Astrocyte of the spinal cord (primary cell): ENCODE measurements at places on chromosomes 4 and X.
A peak's percentile ranks its signal among the peaks of the same experiment; 100 is the strongest.

GRCh38 chr4:3491681-3492405, 28.7 kb downstream of the DOK7 start:
- DNase-seq, result no peak

DNA sequence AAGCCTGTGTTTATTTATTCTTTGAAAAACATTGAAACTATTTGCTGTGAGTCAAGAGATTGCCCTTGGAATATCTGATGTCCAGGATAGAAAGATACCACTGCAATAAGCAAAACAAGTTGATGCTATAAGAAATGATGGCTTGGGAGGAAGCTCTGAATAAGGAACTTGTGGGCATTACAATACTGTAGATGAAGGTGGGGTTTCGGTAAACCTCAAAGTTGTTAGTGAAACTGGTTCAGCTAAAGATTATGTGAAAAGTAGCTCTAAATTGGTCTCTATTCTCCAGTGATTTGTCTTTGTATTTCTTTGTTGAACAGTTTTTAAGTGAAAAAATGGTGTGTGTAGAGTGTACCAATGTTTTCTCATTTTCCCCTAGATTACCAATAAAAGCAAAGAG, 128.7 kb downstream of the AKAP4 start:
- no peak for DNase-seq

DNA sequence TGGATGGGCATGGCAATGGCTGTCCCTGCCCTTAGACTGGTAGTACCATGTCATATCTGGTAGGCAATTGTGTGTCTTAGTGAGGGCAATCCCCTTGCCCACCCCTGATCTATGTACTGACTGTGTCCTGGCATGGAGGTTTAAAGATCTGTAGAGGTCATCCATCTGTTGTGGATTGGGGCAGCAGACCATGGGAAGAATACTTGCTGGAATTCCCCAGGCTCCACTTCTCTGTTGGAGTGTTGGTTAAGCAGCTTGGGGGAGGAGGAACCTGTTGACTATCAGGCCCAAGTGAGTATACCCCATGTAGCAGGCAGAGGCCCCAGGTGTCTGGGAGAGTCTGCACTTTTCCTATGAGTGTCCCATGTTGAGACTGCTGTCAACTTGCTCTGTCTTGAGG, 246.7 kb upstream of the DIPK2B start:
- no peak for DNase-seq

DNA sequence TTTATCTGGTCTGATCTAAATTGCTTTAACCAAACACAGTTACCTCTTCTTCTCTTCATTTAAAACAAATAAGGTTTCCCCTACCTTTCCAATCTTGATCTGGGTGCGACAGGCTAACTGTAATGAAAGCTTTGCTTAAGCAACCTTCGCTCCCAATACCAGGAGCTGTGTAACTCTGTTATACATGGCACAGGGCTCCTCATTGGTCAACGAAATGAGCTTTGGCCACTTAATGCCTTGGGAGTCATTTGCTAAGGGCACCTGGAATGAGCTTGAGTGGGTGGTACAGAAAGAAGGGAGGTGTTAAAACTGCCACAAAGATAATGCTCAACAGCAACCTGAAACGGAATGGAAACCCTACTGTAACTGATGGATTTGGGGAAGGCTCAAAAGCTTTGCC, 140.5 kb downstream of the CHRNA9 start:
- DNase-seq, result no peak

DNA sequence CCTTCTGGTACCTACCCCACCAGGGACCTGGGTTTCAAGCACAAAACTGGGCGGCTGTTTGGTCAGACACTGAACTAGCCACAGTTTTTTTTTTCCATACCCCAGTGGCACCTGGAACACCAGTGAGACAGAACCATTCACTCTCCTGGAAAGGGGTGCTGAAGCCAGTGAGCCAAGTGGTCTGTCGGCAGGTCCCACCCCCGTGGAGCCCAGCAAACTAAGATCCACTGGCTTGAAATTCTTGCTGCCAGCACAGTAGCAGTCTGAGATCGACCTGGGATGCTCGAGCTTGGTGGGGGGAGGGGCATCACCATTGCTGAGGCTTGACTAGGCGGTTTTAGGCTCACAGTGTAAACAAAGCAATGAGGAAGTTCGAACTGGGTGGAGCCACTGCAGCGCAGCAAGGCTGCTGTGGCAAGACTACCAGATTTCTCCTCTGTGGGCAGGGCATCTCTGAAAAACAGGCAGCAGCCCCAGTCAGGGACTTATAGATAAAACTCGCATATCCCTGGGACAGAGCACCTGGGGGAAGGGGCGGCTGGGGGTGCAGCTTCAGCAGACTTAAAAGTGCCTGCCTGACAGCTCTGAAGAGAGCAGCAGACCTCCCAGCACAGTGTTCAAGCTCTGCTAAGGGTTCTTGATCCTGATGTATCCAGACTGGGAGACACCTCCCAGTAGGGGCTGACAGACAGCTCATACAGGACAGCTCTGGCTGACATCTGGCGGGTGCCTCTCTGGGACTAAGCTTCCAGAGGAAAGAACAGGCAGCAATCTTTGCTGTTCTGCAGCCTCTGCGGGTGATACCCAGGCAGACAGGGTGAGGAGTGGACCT, 223.0 kb downstream of the COX18 start:
- no peak for DNase-seq

DNA sequence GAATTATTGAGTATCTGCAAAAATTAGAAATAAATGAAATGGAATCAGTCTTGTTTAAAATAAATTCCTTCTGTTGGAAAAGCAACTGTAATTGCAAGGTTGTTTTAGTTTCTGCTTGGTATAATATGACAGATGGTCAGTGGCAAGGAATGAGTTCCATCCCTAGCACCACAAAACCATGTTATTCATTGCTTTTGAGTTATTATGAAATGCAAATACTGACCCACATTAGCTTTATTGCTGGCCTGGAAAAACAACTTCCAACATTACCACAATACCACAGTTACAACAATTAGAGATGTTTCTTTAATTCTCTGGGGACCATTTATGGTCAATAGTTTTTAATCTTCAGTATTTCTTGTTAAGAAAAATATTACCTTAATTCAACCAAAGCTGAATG, 194.4 kb downstream of the TMA16 start:
- no peak for DNase-seq

GRCh38 chr4:170729236-170729635, 639.5 kb upstream of the AADAT start:
- no peak for DNase-seq

DNA sequence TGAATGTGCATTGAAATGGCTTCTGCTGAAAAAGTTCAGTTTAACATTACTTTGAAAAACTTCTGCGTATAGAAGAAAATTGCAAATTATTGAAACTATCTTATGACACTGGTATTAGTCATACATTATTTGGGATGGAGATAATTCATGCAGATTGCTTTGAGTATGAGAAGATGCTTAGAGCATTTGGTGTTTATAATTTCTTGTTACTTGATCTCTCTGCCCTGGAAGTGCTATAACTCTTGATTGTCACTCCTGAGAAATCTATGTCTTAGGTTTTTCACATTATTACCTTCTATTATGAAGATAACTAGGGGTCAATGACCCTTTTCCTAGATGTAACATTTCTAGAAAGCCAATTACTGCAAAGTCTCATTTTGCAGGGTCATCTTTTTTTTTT, 36.4 kb downstream of the TMEM131L start:
- DNase-seq, result no peak

GRCh38 chr4:1200425-1201035, 28.1 kb upstream of the SPON2 start:
- DNase-seq, result peak; percentile 81

GRCh38 chrX:96211953-96212352, 472.7 kb upstream of the DIAPH2 start:
- DNase-seq, result no peak

- DNase-seq, result peak; percentile 18
Measured at GRCh38 chr4:176545872-176546271, 226.1 kb downstream of the SPCS3 start.

DNA sequence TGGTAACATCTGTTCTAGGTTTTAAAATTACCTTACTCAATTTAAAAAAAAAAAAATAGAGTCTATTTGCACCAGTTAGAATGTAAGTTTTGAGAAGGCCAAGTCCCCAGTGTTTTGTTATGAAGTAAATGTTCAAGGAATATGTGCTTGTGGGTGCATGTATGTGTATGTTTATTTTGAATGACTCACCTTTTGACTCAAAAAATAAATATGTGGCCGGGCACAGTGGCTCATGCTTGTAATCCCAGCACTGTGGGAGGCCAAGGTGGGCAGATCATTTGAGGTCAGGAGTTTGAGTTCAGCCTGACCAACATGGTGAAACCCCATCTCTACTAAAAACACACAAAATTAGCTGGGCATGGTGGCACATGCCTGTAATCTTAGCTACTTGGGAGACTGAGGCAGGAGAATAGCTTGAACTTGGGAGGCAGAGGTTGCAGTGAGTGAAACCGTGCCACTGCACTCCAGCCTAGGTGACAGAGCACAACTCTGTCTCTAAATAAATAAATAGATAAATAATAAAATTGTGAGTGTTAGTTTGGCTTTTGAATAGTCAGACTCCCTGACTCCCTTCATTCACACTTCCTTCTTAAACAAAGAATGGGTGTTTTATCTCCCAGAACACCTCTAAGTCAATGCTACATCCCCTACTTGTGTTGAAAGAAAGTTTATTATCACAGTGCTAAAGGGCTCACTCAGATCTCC, 511.3 kb upstream of the PCDH7 start:
- DNase-seq, result peak; percentile 75

DNA sequence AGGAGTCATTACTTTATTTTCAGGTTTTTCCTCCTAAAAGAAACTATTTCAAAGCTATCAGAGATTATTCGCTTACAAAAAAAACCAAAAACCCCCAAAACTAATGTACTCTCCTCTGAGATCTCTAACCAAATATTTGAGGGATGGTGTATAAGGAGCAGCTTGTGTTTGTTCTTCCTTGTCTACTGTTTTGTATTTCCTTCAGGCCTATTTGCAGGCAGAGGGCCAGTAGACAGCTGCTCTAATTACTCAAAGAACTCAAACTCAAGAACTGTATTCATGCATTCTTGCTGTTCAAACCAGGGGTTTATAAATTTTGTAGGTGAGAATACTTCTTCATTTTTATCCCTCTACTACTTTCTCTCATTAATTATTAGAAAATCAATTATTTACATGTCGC, 51.3 kb downstream of the SH3RF1 start:
- no peak for DNase-seq

DNA sequence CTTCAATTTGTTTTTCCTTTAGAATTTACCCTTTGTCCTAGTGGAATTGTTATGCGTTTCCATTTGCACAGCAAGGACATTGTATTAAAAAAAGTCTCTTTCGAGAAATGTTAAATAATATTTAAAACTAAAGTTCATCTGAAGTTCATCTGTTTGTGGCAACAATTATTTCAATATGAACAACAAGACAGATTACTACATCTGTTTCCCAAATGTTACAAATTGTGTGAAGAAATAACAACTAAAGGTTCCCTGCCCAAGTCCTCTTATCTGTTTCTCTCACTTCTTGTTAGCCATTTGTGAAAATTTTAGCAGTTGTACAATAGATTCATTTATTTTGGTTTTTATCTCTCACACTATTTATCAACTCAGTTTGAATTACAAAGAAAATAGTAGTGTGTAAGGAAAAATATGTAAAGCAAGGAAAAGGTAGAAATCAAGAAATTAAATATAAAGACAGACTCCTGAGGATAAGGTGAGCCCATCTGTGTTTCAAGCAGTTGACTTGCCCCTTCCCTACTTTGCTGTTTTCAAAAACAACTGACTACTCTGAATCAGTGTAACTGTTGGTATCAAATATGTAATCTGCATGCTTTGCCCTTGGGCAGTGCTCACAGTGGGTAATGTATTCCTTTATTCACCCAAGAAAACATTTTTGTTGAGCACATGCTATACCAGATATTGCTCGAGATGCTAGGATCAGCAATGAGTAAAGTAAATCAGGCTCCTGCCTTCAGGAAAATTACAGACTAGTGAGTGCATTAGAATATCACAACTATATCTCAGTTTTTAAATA, 118.9 kb upstream of the PCDH7 start:
- no peak for DNase-seq

DNA sequence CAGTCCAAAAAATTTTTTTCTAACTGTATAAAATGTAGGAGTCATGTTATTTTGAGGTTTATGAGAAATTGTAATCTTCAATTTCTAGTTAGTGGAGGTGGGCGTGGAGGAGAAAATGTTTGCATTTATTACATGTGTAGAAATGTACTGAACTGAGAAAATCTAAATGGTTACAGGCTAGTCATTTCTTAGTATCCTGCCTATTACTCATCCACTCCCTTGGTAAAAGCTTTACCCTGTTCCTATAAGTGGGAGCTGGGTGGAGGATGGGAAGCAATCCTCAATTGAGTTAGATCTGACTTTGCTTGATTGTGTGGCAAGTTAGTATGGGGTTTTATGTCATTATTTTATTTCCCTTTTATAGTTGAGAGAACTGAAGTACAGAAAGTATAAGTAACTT, 73.8 kb downstream of the POLA1 start:
- peak; percentile 5 for DNase-seq

DNA sequence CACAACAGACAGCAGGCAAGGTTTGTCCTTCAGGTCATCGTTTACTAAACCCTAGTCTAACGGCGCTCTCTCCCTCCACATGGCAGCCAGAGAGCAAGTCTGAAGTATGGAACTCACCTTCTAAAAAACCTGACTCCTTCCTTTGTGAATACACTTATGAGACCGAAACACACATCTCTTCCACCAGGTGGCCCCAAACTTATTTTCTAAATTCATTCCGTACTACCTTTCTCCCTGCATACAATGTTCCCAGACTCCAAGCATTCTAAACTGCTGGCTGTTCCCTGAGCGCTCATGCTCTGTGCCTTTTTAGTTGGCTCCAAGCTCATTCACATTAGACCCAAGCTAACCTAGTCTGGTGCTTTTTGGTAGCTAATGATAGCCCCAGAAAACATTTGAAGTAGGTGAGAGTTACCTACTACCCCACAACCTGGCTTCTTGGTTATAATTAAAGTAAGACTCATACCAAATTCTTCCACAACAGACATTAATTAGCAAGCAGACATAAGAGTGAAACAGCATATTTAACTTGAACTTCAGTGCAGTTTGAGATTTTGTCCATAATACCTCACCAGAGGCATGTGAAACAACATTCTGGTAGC, 67.6 kb upstream of the DCLK2 start:
- peak; percentile 78 for DNase-seq

GRCh38 chrX:2781226-2781571, 29.4 kb downstream of the XG start:
- no peak for DNase-seq
